Stimulated activated CD8-positive, alpha-beta memory T cell treated with anti-CD3 and anti-CD28 coated beads, Interleukin-4, amount 100 ng/mL, for 1 hour (primary cell): ENCODE measurements at places on chromosomes 11 and 22.

- DNase-seq = no peak
Observed at GRCh38 chr11:2267851-2268728, 2.3 kb downstream of the ASCL2 start.

- no peak for DNase-seq
Observed at GRCh38 chr11:121683791-121684190, 231.0 kb upstream of the SORL1-AS1 start.

DNA sequence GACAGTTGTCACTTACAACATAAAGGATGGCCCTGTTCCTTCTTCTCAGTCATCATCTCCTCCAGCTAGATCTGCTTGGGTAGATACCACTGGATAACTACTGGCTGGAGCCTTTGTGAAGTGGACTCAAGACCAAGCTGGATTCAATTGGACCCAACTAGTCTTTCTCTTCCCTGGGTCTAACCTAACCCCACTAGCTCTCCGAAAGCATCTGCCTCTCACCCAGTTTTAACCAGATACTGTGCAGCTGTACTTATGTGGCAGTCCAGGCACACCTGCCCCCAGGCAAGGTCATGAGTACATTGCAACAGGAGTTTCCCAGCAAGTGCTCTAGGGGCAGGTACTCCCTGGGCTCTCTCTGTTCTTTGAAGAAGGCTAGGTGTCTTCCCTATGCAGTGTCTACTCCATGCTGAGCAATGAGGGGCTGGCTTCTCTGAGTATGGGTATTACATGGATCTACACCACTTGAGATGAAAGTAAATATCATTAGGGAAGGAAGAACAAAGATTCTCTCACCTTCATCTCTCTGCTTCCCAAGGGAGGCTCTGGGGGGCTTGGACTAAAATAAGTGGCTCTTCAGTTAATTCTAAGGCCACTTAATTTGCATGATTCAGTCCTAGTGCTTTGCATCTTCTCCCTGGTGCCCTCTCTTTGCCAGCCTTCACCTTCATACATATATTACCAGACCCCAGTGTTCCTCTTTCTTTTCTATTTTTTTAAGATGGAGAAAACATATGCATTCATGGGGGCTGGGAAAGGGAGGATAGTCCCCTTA lies 236.1 kb downstream of the NXPE2 start:
- no peak for DNase-seq

DNA sequence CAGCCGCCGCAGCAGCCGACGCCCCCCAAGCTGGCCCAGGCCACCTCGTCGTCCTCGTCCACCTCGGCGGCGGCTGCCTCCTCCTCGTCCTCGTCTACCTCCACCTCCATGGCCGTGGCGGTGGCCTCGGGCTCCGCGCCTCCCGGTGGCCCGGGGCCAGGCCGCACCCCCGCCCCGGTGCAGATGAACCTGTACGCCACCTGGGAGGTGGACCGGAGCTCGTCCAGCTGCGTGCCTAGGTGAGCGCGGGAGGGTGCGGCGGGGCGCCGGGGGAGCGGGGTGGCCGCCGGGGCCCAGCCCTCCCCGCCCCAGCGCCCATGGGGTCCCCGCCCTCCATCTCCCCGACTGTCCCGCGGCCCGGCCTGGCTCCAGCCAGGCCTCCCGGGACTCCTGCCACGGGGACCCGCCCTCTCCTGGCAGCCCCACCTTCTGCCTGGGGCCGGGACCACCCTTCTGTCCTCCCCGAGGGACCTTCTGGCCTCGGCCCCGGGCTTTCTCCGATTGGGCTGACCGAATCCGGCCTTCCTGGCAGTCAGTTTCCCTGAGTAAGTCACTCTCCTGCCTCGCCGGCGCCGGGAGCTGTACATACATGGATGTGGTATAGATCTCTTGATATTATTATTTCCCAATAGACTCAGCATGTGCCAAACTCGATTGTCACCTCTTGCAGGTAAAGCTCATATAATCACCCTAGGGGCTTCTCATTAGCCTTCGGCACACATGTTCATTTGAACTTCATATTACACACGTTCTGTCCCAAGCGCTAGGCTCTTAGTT lies 720 bp downstream of the PACS1 start:
- DNase-seq = no peak

GRCh38 chr11:110200241-110200640 lies 96.2 kb downstream of the RDX start:
- no peak for DNase-seq

DNA sequence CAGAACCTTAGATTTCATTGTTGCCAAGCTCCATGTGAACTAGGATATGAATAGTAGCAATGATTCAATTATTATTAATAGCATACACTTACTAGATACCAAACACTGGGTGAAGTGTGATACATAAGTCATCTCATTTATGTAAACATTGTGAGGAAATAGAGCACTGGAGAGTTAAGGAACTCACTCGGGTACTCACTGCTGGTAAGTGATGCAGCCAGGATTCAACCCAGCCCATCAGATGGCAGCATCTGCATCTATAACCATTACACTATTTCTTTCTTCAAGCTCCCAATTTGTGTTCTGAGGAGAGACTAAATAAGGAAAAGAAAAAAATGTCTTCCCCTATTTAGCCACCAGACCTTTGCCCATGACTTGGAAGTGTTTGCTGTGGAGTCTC lies 10.2 kb upstream of the ALG8 start:
- DNase-seq = no peak

GRCh38 chr11:79437278-79437980 lies 3.4 kb downstream of the TENM4 start:
- DNase-seq = no peak

- DNase-seq = no peak
Observed at GRCh38 chr11:123197711-123198110, 2.7 kb upstream of the CLMP start.

- no peak for DNase-seq
Observed at GRCh38 chr11:116348226-116348625, 424.6 kb downstream of the BUD13 start.

- DNase-seq = no peak
Observed at GRCh38 chr11:88231894-88232482, 56.7 kb upstream of the RAB38 start.

DNA sequence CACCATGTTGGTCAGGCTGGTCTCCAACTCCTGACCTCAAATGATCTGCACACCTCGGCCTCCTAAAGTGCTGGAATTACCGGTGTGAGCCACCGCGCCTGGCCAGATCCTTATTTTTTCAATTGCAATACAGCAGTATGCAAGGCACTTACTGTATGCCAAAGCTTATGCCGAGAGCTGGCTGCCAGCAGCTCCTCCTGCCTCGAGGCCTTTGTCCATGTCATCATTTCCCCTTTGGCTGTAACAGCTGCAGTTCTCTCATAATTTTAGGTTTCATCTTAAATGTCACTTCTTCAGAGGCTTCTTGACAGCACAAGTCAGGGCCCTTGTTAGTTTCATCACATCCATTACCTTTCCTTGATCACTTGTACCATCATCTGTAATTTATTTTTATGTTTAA lies 1.5 kb upstream of the SREBF2 start:
- no peak for DNase-seq

DNA sequence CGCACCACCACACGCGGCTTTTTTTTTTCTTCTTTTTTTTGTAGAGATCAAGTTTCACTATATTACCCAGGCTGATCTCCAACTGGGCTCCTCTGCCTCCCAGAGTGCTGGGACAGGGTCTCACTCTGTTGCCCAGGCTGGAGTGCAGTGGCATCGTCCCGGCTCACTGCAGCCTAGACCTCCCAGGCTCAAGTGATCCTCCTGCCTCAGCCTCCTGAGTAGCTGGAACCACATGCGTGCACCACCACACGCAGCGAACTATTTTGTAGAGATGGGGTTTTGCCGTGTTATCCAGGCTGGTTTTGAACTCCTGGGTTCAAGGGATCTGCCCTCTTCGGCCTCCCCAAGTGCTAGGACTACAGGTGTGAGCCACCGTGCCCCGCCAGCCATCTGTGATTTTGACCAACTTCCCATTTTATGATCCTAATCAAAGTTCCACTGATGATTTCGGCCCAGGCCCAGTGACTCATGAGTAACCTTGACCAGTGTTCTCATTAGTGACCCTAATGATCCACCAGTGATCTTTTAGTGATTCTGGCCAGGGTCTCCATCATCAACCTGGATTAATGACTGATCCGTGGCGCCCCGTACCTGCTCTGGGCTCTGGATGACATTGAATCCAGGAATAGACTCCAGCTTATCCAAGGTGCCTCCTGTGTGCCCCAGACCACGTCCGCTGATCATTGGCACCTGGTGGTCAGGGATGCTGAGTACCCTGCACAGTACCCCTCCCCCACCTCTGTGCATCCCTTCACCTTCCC lies 1.7 kb downstream of the TYMP start:
- no peak for DNase-seq

DNA sequence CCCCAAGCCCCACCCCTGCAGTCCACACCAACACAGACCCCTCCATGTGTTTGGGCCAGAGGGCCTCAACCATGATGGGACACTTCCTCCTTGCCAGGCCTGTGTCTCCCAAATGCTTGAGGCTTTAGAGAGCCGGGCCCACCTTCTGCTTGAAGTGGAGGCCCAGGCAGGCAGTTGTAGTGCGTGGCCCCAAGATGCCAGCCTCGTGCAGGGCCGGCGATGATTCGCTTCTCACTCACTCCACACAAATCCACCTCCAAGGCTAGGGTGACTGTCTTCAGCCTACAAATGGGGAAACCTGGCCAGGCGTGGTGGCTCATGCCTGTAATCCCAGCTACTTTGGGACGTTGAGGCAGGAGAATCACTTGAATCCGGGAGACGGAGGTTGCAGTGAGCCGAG lies 5.7 kb downstream of the PRR5 start:
- DNase-seq = no peak

GRCh38 chr22:48558606-48559402 lies 1268.9 kb downstream of the BRD1 start:
- no peak for DNase-seq

GRCh38 chr11:35747668-35748067 lies 85.1 kb downstream of the TRIM44 start:
- DNase-seq = no peak

- DNase-seq = no peak
Observed at GRCh38 chr22:40751250-40751649, 67.9 kb downstream of the SLC25A17 start.

GRCh38 chr11:35518766-35519165 lies 6.7 kb downstream of the PAMR1 start:
- DNase-seq = no peak

DNA sequence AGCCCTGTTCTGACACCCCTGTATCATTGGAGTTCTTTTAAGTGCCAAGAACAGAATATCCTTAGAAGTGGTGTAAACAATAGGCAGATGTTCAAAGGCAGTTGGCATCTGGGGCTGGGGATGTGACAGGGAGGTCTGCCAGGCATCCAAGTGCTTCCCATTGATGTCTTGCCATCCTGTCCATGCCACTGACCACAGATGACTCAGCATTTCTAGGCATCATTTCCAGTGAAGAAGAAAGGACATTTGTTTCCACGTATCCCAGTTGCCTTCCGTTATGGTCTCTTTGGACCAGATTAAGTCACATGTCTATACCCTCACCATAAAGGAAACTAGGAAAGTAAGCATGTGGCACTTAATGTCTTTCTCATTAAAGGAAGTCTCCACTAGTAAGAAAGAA lies 76.7 kb upstream of the BARX2 start:
- DNase-seq = no peak

DNA sequence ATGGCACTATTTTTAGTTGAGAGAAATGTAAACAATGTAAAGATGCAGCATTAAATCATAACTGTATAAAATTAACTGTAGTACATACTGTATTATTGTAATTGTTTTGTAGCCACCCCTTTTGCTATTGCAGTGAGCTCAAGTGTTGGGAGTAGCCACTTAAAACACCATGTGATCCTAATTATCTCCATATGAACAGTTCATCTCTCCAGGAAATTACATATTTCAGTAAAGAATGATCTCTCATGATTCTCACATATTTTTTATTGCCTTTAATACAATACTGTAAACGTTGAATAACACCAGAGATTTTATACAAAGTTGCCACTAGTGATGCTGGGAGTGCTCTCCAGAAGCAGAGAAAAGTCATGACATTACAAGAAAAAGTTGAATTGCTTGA lies 1768.6 kb downstream of the LRRC4C start:
- no peak for DNase-seq

DNA sequence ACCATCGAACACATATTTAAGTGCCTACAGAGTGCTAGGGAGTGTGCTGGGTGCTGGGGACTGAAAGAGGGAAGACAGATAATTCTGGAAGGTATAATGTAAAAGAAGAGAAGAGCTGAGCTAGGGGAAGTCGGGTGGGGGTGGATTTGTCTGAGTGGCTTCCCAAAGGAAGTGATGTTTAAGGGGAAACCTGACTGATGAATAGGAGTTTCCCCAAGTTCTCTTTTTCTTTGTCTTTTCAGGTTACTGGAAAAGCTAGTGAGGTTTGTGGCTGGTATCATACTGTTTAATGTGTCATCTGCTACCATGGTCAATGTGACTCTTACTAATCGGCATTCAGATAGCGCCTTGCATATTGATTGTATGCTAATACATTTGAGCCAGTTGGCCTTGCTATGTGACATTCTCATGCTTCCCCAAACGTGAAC lies 151.6 kb upstream of the MTMR2 start:
- no peak for DNase-seq

GRCh38 chr11:15940462-15941205 lies 415.7 kb downstream of the SOX6 start:
- no peak for DNase-seq

DNA sequence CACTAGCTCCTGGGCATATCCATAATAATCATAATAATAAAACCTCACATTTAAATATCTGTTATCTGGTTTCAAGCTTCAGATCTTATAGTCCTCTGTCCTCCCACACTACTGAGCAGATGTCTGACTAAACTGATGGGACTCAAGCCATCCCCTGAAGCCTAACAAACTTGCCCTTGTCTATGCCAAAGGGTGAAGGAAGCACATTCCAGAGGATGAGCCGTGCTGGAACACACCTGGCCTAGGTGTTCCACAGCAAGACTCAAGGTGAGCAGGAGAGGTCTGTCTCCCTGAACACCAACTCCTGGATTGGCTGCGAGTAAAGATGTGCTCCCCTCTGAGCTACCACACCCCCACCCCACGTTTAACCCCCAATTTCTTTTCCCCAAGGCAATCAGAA lies 14.7 kb downstream of the SCUBE2 start:
- no peak for DNase-seq

- no peak for DNase-seq
Observed at GRCh38 chr11:14029440-14029839, 66.9 kb downstream of the SPON1 start.

DNA sequence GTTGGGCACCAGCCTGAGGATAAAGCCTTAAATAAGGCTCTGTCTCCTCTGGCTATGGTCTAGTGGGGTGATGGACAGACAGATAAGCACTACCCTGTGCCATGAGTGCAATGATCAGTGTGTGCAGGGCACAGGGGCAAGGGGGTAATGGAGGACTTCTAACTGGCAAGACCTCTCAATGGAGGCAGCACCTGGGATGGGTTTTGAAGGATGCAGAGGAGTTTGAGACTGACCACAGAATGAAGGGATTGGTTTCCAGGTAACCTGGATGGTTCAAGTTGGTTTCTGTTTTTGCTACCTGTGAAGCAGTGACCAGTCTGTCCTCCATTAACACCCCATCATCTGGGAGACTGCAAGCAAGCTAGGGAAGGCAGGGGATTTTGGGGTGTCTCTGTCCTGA lies 27.8 kb upstream of the PICK1 start:
- no peak for DNase-seq
